ENCODE measurements at places on chromosomes 7 and 10. TPM values are rescaled to one million over a fixed set of nuclear protein-coding genes. Genes with fewer than 3 reads are reported as not detected.

DNA sequence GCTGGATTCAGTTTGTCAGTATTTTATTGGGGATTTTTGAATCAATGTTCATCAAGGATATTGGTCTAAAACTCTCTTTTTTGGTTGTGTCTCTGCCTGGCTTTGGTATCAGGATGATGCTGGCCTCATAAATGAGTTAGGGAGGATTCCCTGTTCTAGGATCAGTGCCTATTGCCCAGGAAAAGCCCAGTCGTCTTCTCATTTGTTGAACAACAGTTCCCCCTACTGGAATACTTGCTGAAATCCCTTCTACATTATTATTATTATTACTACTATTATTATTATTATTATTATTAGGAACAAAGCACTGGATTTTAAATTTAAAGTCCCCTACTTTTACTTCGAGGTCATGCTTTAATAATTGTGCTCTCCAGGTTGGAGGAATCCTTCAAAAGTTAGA is 528.9 kb downstream of the MAGI2 start:
- no peak overlapping the region for H3K27ac ChIP-seq
- H3K36me3 ChIP-seq = no peaks in the 10 kb centered on the region
- H3K4me1 ChIP-seq = no peaks in the 10 kb centered on the region

DNA sequence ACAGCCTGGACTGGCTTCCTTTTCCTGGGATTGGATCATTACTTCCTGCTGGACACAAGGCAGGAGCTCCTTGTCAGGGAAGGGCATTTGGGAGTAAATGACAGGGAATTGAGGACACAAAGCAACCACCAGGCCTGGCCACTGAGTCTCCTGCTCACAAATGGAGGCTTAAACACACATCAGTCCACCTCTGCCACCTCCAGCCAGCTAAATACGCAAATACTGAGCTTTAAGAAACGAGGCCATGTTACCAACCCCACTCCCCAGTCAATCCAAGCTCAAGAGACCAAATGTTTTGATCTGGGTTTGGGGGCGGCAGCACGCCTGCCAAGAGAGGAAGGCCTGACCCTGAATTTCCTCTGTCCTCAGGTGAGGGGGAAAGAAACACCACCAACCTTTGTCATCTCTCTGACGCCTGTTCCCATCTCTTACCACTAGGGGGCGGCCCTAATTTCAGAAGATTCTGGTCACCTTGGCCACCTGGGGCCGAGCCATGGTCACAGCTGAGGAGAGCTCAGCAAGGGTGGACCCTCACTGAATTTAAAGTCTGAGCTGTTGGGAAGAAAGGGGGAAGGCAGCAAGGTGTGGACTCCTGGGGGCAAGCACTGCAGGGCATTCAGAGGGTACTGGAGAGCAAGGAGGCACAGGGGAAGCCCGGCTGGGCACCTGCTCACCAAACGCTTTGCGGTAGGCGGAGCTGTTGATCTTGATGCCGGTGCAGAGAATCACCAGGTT is 16.5 kb downstream of the AIFM2 start:
- H3K27ac ChIP-seq = no peak overlapping the region
- H3K27me3 ChIP-seq = no peaks in the 10 kb centered on the region
- no peaks in the 10 kb centered on the region for H3K36me3 ChIP-seq
- no peak for DNase-seq

DNA sequence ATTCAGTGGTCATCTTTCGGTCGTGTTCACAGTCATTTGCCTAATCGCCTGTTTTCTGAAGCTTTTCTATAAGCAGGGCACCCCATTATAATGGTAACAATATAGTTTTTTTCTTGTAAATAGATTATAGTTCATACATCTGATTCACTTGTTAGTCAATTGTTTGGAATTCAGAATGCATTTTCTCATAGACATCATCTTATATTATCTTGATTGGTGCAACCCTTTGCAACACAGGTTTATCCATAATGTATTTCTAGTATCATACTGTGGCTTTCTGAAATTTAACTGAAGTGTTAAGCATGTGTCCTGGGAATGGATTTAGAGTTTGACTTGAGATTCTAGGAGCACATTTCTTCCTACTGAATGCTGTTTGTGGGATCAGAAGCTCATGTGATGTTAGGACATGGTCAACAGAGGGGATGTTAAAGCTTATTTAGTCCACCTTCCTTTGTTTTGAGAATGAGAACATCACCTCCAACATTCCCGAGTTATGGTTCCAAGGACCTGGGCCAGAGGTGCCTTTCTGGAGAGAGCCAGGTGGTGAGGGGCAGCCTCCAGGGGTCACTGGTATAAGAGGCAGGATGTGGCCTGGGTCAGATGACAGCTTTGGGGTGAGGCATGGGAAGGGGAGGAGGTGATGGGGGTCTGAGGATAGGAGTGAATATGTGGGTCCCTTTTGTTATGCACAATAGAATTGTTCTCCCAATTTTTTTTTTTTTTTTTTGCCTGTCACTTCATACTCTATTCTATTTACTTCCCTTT is 415.6 kb downstream of the EXOC4 start:
- H3K27ac ChIP-seq = no peak overlapping the region
- DNase-seq = no peak
- H3K36me3 ChIP-seq = no peaks in the 10 kb centered on the region
- H3K4me3 ChIP-seq = no peak overlapping the region
- no peaks in the 10 kb centered on the region for H3K4me1 ChIP-seq

GRCh38 chr10:22247636-22248035 is 29.8 kb upstream of the EBLN1 start:
- H3K27me3 ChIP-seq = no peaks in the 10 kb centered on the region
- no peak overlapping the region for H3K4me3 ChIP-seq
- peaks cover 10% of the 10 kb centered on the region for H3K4me1 ChIP-seq

GRCh38 chr10:4947039-4947634 is 16.1 kb upstream of the AKR1C1 start:
- H3K4me1 ChIP-seq = peaks cover 69% of the 10 kb centered on the region
- no peaks in the 10 kb centered on the region for H3K27me3 ChIP-seq
- H3K4me3 ChIP-seq = no peak overlapping the region
- no peaks in the 10 kb centered on the region for H3K36me3 ChIP-seq

DNA sequence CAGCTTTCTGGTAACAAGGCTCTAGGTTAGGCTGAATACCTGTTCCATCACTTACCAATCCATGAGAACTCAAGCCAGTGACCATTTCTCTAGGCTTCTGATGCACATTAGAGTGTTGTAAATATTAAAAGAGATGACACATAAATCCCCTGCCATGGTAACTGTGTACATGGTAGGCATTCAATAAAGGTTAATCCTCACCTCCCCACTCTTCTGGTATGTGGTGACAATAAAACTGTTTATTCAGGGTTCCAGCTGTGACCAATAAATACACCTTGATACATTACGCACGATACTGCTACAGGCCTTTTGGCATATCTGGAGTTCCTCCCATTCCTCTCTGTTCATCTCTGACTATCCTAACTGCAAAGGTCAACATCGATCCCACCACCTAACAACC is 171.9 kb downstream of the SRPK2 start:
- H3K36me3 ChIP-seq = no peaks in the 10 kb centered on the region
- H3K4me1 ChIP-seq = peaks cover 30% of the 10 kb centered on the region
- H3K4me3 ChIP-seq = no peak overlapping the region
- DNase-seq = no peak
- H3K27me3 ChIP-seq = no peaks in the 10 kb centered on the region

DNA sequence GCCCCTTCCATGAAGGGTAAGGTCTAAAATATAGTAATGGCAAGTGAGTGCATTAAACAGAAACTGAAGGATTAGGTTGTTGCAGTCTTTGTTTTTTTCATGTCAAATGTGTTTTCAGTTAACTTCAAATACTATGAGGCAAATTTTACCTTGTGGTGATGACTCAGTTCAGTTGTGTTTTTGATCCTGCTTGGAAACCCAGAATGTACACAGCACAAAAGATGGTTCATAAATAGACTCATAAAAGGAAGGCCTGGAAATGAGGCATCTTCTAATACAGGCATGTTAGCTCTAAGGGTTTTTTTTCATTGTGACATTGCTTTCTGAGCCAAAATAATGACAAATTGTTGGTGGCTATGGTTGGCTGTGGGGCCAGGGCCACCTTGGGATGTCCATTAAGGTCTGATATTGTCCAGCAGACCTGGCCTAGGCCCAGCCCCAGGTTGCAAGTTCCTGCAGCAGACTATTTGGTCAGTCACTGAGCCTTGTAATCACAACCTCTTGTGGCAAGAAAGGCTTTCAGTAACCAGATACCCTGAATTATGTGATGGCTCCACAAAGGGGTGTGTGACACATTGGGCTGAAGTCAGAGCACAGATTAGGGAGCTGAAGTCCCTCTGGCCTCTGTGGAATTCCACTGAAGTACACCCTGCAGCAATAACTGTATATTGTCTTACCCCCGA is 69.0 kb upstream of the SAMD8 start:
- H3K36me3 ChIP-seq = no peaks in the 10 kb centered on the region
- no peak overlapping the region for H3K27ac ChIP-seq
- H3K4me1 ChIP-seq = peaks cover 4% of the 10 kb centered on the region

DNA sequence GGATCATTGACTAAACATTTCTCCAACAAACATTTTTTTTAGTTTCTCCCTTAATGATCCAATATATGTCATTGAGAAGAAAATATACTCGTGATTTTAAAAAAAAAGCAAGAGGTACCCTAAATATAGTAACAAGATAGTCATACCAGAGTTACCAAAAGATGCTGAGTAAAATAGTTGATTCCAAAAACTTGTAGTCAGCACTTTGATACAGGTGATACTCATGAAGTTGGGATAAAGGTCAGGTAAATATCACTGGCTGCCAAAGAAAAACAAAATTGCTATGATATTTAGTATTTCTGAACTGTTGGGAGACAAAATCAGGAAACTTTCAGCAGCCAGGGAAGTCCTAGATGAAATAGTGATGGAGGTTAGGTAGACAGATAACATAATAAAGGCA is 225.3 kb downstream of the DYNC1I1 start:
- H3K4me3 ChIP-seq = no peak overlapping the region
- no peaks in the 10 kb centered on the region for H3K27me3 ChIP-seq
- H3K36me3 ChIP-seq = no peaks in the 10 kb centered on the region
- no peaks in the 10 kb centered on the region for H3K4me1 ChIP-seq

DNA sequence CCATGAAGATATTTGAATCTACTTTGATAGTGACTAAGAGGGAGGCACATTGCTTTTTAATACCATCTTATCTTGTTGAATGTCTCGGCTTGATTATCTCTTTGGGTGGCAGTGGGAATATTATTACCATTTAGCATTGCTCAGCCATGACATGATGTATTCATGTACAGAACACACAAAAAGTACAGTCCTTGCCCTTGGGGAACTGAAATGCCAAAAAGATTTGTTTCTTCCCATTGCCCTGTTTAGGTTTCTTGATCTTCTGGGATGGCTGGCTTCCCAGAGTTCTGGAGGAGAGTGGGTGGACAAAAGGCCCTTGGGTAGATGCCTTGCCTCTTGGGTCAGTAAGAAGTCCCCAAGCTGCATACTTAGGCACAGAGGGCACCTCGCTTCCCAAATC is 23.8 kb downstream of the SUFU start:
- H3K27ac ChIP-seq = no peak overlapping the region
- H3K27me3 ChIP-seq = no peaks in the 10 kb centered on the region
- H3K4me1 ChIP-seq = peaks cover 6% of the 10 kb centered on the region
- no peak for DNase-seq
- no peak overlapping the region for H3K4me3 ChIP-seq

DNA sequence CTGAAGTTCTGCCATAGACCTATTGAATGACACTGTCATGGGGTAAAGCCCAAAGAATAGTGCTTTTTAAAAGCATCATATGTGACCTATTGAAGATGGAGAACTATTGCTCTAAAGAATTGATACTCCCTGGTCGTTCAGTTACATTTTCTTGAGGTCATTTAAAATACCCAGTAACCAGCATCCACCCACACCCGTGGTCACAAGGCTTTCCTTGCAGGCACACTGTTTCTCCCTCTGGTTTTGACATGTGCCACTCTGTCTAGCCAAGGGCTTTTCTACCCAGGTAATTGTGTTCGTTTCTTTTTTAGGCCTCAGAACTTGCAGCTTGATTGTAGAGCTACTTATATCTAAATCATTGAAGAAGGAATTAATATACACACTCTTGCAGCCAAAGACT is 68.3 kb upstream of the LYZL2 start:
- peaks cover 12% of the 10 kb centered on the region for H3K4me1 ChIP-seq
- H3K27me3 ChIP-seq = no peaks in the 10 kb centered on the region
- no peak overlapping the region for H3K4me3 ChIP-seq
- no peak overlapping the region for H3K27ac ChIP-seq
- no peak for DNase-seq

DNA sequence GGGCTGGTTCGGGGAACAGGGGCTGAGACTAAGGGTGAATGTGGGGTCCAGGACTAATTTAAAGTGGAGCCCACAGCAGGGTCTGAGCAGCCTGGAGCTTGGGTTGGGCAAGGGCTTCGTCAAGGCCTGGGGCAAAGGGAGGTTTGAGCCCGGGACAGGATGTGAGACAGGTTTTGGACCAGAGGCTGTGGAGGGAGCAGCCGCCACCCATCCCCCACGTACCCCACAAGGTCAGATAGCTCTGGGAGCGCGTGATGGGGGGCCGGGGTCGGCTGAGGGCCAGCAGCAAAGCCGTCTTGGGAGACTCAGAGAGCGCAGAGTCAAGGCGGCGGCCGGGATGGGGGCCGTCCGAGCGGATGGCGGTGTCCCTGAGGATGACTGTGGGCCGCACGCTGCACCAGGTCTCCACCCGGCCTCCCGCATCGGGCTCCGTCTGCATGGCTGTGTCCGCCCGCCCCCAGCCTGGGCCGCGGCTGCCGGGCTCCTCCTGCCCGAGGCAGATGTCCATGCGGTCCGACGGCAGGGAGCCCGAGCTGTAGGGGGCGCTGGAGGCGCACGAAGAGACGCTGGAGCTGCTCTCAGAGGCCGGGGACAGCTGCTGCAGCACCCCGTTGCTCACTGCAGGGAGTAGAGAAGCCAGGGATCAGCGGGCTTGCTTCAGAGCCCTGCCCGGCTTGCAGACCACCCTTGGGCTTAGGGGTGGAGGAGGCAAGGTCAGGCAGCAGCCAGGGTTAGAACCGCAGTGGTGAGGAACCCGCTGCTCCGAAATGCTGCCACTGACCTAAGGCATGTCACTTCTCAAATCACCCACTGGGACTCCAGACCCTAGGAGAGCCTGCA is 12.1 kb downstream of the PDZD7 start:
- no peaks in the 10 kb centered on the region for H3K27me3 ChIP-seq
- no peaks in the 10 kb centered on the region for H3K36me3 ChIP-seq
- H3K4me1 ChIP-seq = peaks cover 7% of the 10 kb centered on the region
- H3K4me3 ChIP-seq = no peak overlapping the region
- no peak overlapping the region for H3K27ac ChIP-seq
- DNase-seq = no peak

DNA sequence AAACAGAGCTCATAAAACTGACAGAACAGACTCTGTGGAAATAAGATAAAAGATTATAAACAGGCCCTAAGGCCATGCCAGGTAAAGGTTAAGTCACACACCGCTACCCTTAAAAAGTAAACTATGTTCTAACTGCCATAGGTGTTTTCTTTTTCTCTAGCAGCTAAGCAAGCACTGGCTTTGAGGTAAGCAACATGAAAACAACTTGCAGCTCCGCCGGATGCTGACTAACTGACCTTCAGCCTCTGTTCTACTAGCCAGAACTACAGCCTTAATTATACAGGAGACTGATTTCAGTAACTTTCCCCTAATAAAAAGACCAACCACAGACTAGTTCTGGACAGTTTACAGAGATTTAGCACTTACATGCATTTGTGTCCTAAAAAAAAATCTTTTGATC is 708.3 kb downstream of the CCSER2 start:
- H3K4me1 ChIP-seq = no peaks in the 10 kb centered on the region
- H3K27me3 ChIP-seq = no peaks in the 10 kb centered on the region
- no peak for DNase-seq

FLNC gene
- total RNA-seq = 31.9 TPM

BTBD16 gene
- total RNA-seq = not detected

CALHM3 gene
- not detected for total RNA-seq

ABCF2 gene
- total RNA-seq = 25.3 TPM

LYZL2 gene
- total RNA-seq = not detected

LHFPL3 gene
- total RNA-seq = not detected

GPR37 gene
- total RNA-seq = 0.98 TPM

CFAP43 gene
- 0.25 TPM for total RNA-seq
